ENCODE measurements at places on chromosomes 16 and 17. TPM values are rescaled to one million over a fixed set of nuclear protein-coding genes. Genes with fewer than 3 reads are reported as not detected.

Gene AOC3
- 0.26 TPM for total RNA-seq

Gene EPOP
- total RNA-seq, result 0.33 TPM

Gene RAB37
- 0.26 TPM for total RNA-seq

Gene ARHGAP23
- 18.2 TPM for total RNA-seq

Gene RPGRIP1L
- 7.4 TPM for total RNA-seq

Gene ENPP7
- not detected for total RNA-seq

Gene SCNN1B
- not detected for total RNA-seq

Gene SLC12A3
- not detected for total RNA-seq

Gene CYLD
- total RNA-seq, result 47.3 TPM

Gene KRTAP3-1
- not detected for total RNA-seq

Gene TBC1D3K
- total RNA-seq, result not detected

All from fibroblast of lung (primary cell).